ENCODE measurements at places on chromosomes 4 and X.
A peak's percentile ranks its signal among the peaks of the same experiment; 100 is the strongest.

- DNase-seq = no peak
These were observed 27.4 kb downstream of the KLF3 start for GRCh38 chr4:38691251-38692008.

DNA sequence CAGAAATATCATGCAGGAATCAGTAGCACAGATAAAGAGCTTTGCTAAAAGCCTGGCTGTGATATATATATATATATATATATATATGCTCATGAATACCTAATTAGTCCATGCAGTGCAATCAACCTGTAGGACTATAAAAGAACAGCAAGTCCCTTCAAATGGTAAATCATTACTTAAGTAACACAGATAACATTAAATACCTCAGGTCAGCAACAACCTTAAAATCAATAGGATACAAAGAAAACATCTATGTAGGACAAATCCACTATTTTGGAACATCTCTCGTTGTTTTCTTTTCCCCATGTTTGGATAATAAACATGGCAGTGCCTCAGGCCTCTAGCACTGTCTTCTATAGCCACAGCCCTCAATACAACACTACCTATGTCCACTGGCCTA is 106.6 kb downstream of the FNIP2 start:
- no peak for DNase-seq

DNA sequence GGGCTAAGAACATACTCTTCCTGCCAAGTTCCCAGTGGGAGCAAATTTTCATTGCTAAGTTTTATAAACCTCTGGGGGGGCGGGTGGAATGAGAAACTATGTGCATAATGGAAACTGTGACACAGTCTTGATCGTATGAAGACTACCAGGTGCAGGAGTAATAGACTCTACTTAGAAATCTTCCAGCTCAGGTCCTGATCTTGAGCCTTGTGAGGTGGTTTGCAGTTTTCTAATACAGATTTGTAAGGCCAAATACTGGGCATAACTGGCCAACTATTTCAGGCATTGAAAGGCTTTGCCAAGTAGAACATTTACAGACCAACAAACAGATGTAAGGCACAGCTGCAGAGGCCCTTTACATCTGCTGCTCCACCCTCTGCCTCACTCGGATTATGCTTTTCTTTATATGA is 89.7 kb upstream of the CBR4 start:
- DNase-seq = no peak

GRCh38 chr4:169791527-169792156 is 33.9 kb upstream of the HPF1 start:
- DNase-seq = peak; percentile 18

GRCh38 chrX:104697294-104697693 is 131.3 kb downstream of the IL1RAPL2 start:
- DNase-seq = no peak

GRCh38 chr4:174320494-174321199 is 36.9 kb downstream of the CEP44 start:
- no peak for DNase-seq

- DNase-seq = no peak
These were observed 55.2 kb downstream of the GLRA2 start for GRCh38 chrX:14584548-14584947.

DNA sequence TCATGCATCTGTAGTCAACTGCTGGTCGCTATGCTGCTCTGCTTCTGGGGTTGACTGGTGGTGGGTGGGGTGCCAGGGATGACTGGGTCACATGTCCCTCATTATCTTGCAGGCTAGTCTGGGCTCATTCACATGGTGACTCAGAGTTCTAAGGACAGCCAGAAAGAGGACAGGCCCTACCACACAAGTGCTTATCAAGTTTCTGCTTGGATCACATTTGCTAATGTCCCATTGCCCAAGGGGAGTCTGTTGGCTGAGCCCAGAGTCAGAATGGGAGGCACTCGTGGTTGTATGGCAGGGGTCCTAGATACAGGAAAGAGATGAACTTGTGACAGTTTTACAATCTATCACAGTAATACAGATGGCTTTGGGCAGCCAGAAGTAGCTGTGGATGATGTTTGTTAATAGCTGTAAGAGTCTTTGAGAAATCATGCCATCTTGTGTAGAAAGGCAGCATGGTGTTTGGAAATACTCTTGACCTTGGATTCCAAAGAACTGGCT is 221.3 kb downstream of the GPAT3 start:
- DNase-seq = no peak

DNA sequence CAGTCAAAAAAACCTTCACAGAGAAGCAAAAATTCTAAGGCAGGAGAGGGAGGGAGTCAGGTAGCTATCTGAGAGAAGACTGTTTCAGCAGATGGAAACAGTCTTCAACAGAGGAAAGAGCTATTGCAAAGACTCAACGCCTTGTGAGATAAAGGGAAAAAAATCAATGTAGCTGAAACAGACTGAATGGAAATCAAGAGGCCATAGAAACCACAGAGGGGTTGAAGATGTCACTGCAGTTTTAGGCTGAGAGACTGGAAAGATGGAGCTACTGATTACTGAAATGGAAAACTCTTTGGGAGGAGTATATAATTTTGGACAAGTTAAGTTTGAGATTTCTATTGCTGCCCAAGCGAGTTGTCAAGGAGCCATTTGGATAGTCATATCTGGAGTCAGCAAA is 28.4 kb upstream of the CXCL8 start:
- DNase-seq = no peak

GRCh38 chr4:148239494-148239985 is 202.7 kb downstream of the NR3C2 start:
- no peak for DNase-seq

- no peak for DNase-seq
These were observed 125.3 kb downstream of the UBE2K start for GRCh38 chr4:39823191-39823590.

DNA sequence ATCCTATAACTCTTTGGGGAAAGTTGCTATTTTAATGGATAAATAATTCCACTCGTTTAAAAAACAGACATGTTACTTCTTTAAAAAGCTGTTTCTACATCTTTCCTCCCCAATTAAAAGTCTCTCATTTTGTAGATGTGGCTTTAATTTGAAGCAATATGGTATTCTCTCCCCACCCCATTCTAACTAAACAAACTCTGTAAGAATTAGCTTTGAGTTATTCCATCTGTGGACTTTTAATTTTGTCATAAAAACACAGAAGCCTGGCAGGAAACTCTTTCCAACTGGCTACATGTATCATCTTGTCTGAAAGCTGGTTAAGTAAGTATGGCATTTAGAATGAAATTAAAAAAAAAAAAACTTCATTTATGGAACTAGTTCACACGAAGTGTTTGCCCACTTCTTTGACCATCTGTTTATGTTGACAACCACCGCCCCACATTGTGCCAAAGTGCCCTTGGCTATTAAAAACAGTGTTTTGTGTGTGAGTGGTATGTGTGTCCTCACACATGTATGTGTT is 140.3 kb downstream of the NAA11 start:
- DNase-seq = no peak

- no peak for DNase-seq
These were observed 22.6 kb downstream of the GPC4 start for GRCh38 chrX:133392671-133393070.

GRCh38 chr4:56902703-56903102 is 5.0 kb upstream of the REST start:
- DNase-seq = no peak
